ENCODE measurements at places on chromosomes 3 and 15. TPM values are rescaled to one million over a fixed set of nuclear protein-coding genes. Genes with fewer than 3 reads are reported as not detected.

OR5K2 gene
- not detected for polyA plus RNA-seq

DNA sequence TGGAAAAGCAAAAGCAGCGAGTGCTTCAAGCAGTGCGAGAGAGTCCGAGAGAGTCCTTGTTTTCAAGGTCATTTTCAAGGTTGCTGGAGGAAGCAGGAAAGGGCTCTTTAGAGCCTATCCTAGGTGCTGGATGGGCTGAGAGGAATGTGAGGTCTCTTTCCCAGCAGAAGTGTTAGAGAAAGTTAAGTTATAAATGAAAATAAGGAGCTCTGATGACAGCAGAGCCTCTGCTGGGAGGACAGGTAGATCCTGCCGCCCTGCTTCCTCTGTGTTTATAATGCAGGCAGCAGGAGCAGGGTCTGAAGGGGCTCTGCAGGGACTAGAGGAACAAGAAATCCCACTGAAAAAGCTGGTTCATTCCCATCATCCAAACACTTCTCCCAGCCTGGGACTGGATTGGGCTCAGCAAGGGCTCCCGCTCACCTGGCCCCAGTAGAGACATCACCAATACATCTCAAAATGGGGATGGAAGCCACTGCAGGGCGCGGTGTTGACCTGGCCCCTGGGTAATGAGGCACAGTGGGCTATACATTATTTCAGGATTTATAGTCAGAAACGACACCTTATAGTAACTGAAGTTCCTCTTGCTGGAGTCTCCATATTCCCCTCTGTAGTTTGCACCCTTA lies 41.5 kb upstream of the RAB6B start:
- DNase-seq, result no peak

ZKSCAN7 gene
- polyA plus RNA-seq, result 1.9 TPM

DNA sequence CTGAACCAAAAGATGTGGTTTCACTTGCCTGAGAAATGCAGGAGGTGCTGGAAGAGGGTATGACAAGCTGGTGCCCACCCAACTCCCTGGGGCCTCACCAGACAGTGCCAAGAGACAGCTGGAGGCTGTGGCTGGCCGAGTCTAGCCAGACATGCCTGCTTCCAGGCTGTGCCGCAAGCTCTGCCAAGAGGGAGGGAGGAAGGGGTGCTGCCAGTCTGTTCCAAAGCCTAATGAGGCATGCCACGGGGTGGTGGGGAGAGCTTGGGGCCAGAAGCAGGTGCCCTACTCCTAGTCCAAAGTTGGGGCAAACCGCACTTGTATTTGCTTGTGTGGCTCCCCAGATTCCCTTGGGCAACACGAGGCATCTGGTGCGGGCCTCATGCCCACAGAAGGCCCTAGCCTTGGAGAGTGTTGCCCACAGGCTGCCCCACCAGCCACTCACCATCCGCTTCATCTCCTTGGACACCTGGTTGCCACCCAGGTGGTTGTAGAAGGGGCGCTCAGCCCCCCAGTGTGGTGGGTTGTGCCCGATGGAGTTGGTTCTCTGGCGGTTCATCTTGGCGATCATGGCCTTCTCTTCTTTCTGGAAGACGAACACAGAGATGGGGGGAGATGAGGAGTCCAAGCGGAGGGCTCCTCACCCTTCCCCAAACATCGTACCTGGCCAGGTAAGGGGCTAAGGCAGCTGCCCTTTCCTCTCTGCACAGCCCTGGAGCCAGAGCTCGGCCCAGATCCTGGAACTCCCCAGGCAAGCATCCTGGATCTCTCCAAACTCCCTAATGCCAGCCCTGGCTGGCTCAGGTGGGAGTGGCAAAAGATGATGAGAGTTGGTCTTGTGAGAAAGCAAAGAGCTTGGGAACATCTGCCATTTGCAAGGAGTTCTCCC lies 123.4 kb downstream of the SEC22A start:
- DNase-seq, result no peak

DNA sequence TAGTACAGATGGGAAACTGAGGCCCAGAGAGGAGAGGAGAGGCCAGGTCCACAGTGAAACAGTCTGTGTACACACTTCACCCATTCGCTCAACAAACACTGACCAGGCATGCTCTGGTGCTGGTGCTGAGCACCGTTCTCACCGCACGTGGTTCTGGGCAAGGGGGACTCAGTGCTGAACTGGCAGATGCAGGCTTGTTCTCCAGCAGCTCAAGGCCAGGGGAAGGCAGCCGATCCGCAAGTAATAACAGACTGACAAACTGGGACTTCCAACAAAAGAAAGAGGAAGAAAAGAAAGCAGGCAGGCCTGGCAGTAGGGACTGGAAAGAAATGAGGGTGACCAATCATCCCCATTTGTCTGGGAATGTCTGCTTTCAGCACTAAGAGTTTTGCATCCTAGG lies 25.6 kb upstream of the LINGO1 start:
- no peak for DNase-seq

AMIGO3 gene
- 0.57 TPM for polyA plus RNA-seq

DNA sequence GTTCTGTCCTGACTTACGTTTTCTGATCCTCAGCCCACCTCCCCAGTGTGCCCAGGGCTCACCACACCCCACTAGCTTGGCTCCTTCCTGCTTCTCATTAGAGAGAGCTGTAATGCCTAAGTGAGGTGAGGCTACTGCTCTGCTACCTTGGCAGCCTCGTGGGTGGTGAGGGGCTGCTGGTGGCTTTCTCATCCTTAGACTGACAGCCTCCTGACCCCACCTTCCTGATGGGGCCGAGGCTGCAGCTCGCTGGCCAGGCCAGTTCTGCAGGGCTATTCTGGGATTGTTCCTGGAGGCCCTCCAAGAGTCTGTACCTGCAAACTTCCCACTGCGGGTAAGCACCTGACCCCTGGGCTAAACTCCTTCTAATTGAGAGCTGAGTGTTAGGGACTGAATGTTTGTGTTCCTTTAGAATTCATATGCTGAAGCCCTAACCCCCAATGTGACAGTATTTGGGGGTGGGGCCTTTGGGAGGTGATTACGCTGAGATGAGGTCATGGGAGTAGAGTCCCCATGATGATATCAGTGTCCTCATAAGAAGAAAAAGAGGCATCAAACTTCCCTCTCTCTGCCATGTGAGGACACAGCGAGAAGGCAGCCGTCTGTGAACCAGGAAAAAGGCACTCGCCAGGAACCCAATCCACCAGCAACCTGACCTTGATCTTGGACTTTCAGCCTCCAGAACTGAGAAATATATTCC lies 38.1 kb upstream of the IQSEC1 start:
- DNase-seq, result no peak

EAF2 gene
- 6.0 TPM for polyA plus RNA-seq

DNA sequence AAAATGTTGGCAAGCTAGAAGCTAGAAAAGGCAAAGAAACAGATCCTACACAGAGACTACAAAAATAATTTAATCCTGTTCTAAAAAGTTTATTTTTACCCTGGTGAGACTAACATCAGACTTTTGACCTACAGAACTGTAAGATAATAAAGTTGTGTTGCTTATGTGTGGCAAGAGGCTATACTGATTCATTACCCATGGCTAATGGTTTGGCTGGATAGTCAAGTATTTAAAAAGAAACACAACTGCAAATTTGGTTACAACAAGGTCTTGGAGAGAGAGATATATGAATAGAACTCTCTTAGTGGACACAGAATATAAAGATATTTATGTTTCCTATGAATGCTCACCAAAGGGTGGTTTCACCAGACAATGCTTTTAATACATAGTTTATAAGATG lies 364.2 kb upstream of the PLSCR5 start:
- DNase-seq, result no peak

DNA sequence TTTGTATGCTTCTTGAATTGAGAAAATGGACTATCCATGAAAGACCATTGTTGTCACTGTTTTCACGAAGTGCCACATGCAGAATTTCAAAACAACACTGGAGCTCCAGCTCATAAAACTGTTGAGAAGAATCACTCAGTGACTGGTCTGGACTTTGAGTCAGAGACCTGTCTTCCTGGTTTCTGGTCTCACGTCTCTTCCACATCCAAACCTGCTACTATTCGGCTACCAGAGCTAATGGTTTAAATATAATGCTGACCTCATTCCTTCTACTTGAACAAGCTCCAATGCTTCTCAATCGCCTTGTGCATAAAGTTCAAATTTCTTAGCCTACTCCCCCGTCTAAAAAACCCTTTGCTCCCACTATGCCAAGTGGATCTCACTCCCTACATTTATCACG lies 227.9 kb upstream of the NR2F2 start:
- no peak for DNase-seq

GRCh38 chr3:131957511-131957910 lies 77.3 kb downstream of the CPNE4 start:
- no peak for DNase-seq

DNA sequence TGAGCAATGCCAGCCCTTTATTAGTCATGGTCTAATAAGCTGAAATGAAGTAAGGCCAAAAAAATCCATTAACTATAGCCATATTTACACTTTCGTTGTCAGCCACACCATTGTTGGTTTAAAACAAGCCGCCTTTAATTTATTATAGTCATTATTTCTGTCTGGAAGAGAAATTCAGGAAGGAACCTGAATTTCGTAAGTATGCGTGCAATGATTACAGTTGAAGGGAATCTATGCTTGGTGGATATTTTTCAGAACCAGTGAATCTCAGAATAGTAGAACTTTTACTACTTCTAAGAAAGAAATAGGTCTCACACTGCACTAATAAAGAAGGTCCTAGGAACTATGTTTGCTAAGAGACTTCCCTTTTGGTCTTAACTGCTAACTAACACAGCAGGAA lies 59.1 kb downstream of the FAM43A start:
- DNase-seq, result no peak

DNA sequence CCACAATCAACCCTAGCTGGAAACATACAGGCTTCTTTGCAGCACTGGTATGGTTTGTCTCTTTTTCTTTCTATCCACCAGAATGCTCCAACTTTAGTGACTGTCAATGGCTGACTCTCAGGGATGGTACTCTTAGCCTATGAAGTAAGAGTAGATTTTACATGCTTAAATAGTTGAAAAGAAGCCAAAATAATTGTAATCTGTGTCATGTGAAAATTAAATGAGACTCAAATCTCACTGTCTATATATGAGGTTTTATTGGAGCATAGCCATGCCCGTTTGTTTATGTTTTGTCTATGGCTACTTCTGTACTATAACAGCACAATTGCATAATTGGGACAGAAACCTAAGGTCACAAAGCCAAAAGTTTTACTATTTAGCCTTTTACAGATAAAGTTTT lies 29.1 kb upstream of the PDZRN3 start:
- no peak for DNase-seq

DNA sequence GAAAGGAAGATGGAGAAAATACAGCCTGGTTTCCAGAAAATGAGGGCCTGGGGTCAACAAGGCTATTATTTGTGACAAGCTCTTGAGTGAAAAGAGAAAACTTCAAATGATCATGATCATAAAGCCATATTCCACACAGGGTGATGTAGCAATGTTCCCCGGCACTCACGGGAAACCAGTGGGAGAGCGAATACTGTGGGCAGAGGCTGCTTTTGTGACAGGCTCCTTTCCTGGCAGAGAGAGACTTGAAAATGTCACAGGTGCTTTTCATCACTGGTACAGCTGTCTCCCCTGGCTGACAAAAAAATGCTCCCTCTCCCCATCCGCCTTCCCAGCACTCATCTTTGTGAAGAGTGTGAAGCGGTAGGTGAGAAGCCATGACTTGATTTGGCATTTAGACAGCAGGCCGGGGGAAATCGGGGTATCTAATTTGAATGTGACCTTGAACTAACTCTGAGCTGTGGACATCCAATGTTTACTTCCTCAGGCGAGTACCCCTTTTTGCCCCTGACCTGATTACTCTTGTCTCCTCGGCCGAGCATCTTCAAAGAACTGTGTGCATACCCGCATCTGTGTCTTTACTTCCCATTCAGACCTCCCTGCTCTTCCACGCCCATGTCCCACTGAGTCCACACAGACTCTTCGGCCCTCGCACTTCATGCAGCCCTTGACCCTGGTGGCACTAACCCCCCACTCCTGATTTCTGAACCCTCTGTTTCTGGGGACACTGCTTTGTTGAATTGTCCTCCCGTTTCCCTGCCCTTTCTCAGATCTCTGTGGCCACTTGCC lies 23.2 kb downstream of the CA12 start:
- no peak for DNase-seq

KLHL40 gene
- 0.29 TPM for polyA plus RNA-seq

- DNase-seq, result peak; percentile 60
These were observed 2.2 kb upstream of the MEIS2 start for GRCh38 chr15:37102305-37103162.

TRIM42 gene
- not detected for polyA plus RNA-seq

GRCh38 chr15:37131621-37132020 lies 31.3 kb upstream of the MEIS2 start:
- no peak for DNase-seq

- DNase-seq, result no peak
These were observed 701.5 kb downstream of the ZNF385D start for GRCh38 chr3:21049334-21050062.

DNA sequence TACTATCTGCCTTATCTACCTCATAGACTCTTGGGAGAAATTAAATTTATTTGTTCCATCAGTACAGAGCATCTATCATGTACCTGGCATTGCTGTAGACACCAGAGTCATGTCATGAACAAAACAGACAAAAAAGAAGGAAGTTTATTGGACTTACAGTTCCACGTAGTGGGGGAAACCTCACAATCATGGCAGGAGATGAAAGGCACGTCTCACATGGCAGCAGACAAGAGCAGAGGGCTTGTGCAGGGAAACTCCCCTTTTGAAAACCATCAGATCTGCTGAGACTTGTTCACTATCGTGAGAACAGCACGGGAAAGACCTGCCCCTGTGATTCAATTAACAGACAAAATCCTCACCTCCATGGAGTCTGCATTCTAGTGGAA lies 25.6 kb upstream of the ACAP2 start:
- no peak for DNase-seq

- DNase-seq, result no peak
These were observed 23.6 kb downstream of the NBEAL2 start for GRCh38 chr3:47003056-47003410.

GRCh38 chr15:71051539-71051938 lies 63.7 kb upstream of the THSD4 start:
- no peak for DNase-seq

GRCh38 chr15:51825698-51826097 lies 3.8 kb upstream of the TMOD3 start:
- no peak for DNase-seq

FSIP1 gene
- 0.16 TPM for polyA plus RNA-seq

- peak; percentile 59 for DNase-seq
These were observed 7.1 kb downstream of the P4HTM start for GRCh38 chr3:48997102-48997635.

EID1 gene
- 318 TPM for polyA plus RNA-seq

DNA sequence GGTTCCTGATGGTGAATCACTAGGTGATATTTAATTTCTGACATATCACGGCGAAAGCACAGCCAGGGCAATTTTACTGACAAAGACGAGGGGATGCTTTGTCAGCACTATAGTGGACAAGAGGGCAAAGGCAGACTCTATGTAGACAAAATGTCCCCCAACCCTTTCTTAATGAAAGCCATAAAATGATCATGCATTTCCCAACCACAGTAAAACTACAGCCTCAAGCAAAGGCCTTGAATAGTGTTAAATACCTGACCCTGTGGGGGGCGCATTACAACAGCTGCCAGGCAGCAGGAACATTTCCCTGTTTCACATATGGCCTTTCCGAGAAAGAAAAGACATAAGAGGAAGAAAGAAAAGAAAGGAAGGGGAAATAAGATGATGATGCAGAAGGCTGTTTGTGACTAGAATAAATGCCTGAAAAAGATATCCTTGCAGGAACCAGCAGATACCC lies 49.5 kb downstream of the GLDN start:
- DNase-seq, result no peak

GRCh38 chr3:81502236-81502635 lies 259.2 kb downstream of the GBE1 start:
- no peak for DNase-seq

CACNA1D gene
- 3.7 TPM for polyA plus RNA-seq

- DNase-seq, result peak; percentile 62
These were observed 478.2 kb upstream of the DPH6 start for GRCh38 chr15:36024031-36024688.

STRIT1 gene
- polyA plus RNA-seq, result 0.14 TPM

- no peak for DNase-seq
These were observed 41.8 kb upstream of the XXYLT1 start for GRCh38 chr3:195312714-195313113.
